Type B pancreatic cell (in vitro differentiated cells): ENCODE measurements at places on chromosomes 13 and 19. TPM values are rescaled to one million over a fixed set of nuclear protein-coding genes. Genes with fewer than 3 reads are reported as not detected.

Gene GPR42
- not detected in 2 replicates for total RNA-seq

Gene PRKD2
- total RNA-seq: 56.8 and 70.8 TPM in 2 replicates

Gene IGFL4
- total RNA-seq: 1.3 and 3.3 TPM in 2 replicates

Gene MBNL2
- total RNA-seq: 43.7 and 81.7 TPM in 2 replicates

- DNase-seq: no peak
Observed at GRCh38 chr19:2616741-2617392, 85.6 kb downstream of the GNG7 start.

GRCh38 chr19:31510635-31511034 is 161.4 kb upstream of the TSHZ3 start:
- DNase-seq: no peak

DNA sequence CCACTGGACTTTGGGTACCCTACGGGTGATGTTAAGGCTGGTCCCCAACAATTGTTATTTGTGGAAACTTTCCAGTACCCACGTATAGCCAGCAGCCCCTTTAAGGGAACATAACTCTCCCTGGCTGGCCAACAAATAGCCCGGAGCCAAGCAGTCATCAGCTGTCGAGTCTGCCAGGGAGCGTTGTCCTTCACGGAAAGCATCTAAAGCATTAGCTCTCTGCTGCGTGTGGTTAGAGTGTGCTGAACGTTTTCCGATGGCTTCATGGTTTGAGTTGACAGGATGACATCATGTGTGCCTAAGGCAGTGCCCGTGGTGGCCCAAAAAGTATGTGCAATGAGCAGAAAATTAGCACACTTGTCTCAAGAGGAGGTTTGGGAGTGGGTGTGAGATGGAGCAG is 3.3 kb upstream of the ZNF556 start:
- no peak for DNase-seq

DNA sequence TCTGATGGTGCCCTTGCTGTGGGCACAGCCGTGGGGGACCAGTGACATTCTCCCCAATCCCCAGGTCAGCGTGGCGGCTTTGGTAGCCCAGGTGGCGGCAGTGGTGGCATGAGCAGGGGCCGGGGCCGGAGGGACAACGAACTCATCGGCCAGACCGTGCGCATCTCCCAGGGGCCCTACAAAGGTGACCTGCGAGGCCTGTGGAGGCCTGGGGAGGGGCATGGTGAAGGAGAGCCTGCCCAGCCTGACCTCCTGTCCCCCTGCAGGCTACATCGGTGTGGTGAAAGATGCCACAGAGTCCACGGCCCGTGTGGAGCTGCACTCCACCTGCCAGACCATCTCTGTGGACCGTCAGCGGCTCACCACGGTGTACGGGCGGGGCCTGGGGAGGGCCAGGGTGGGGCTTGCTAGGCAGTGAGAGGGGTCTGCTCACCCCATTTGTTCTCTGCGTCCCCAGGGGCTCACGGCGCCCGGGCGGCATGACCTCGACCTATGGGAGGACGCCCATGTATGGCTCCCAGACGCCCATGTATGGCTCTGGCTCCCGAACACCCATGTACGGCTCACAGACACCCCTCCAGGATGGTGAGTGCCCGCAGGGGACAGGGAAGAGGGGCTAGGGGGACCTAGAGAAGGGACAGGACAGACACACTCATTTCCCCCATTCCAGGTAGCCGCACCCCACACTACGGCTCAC is 7.7 kb upstream of the TIMM50 start:
- no peak for DNase-seq

DNA sequence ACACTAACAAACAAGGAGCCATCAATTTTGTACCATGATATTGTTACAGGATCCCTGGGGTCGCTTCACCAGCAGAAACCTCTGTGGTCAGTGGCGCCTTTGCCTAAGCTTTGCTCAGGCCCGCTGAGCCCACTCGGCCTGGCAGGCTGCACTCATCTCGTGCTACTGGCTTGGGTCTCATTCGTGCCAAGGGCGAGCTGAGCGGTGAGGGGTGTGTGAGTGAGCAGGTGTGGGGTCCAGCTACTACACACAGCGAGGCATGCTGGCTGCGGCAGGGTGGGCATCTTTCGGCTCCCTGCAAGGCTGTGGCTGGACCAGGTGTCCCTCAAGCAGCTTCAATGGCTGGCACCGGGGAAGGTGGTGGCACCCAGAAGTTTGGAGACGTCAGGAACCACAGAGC is 19.1 kb downstream of the CPB2 start:
- DNase-seq: no peak

GRCh38 chr13:73610799-73611592 is 523.2 kb downstream of the KLF12 start:
- no peak for DNase-seq
